ENCODE measurements at places on chromosomes 13 and 19.

- no peak for DNase-seq
Observed at GRCh38 chr13:98719527-98720250, 32.8 kb downstream of the SLC15A1 start.

DNA sequence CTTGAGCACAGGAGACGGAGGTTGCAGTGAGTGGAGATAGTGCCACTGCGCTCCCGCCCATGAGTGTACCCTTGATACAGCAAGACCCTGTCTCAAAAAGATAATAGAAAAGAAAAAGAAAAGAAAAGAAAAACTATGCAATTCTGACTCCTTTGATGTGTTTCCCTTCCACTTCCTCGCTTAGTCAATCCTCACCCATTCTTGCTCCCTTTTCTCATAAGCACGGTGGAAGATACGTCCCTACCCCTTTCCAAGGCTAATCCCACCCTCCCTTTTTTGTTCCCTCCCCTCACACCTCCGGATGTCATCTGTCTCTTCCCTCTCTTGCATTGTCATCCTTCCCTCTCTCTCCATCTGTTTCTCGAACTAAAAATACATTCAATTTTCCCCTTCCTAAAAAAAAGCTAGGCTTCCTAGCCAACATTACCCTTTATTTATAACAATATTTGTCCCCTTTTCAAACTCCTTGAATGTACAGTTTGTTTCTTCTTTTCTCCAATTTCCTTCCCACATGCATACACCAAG, 40.5 kb upstream of the ITM2B start:
- DNase-seq = no peak

DNA sequence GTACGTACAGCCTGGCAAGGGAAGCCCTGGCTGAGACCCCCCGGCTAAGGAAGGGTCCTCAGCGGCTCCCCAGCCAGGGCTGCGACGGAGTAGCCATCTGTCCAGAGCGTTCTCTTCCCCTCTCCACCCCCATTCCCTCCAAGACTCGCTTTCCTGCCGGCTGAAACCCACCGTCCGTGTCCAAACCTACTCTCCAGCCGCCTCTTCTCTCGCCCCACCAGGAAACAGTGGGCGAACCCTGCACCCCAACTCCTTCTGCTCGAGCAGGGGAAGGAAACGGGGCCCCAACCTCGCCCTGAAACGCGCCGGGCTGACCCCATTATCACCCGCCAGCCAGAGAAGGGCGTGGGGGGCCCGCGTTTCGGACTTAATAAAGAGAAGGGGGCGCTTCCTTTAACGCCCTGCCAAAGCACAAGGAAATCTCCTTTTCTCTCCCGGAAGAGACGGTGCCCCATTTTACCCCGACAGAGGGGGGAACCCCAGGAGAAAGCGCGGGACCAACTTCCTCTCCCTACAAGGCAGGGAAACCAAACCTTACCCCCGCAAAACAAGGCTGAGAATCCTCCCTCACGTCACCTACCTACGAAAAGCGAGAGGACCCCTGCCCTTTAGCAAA, 2.5 kb downstream of the ZC3H4 start:
- DNase-seq = peak; percentile 58

GRCh38 chr19:23273022-23273589, 22.9 kb upstream of the ZNF724 start:
- DNase-seq = no peak

GRCh38 chr13:75870397-75870903, 234.3 kb downstream of the LMO7 start:
- DNase-seq = peak; percentile 51

GRCh38 chr13:77896977-77897376, 21.7 kb downstream of the EDNRB start:
- no peak for DNase-seq

DNA sequence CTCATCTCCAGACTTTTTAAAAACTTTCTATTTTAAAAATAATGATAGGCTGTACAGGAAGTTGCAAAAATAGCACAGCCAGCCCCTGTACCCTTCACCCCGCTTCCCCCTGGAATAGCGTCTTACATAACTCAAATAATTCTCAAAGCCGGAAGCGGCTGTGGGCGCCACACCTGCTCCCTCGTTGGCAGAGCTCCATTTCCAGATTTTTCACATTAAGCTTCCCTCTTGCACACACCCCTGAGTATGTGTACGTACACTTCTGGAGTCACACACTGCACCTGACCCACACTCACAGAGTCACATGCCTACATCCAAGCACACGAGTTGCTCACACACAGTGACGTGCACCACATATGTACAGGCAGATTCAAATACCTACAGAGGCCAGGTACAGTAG, 24.9 kb upstream of the DPP9 start:
- DNase-seq = no peak

GRCh38 chr19:13557756-13558398, 51.6 kb upstream of the CACNA1A start:
- no peak for DNase-seq

DNA sequence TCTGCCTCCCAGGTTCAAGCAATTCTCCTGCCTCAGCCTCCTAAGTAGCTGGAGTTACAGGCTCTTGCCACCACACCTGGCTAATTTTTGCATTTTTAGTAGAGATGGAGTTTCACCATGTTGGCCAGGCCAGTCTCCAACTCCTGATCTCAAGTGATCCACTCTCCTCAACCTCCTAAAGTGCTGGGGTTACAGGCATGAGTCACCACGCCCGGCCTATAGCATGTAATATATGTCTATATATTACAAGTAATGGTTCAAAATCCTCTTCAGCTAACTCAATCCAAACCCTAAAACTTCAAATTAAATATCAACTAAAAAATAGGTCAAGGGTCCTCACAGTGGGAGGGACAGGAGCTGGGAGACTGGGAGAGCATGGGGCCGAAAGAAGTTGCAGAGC, 28.0 kb downstream of the FPR3 start:
- DNase-seq = no peak

DNA sequence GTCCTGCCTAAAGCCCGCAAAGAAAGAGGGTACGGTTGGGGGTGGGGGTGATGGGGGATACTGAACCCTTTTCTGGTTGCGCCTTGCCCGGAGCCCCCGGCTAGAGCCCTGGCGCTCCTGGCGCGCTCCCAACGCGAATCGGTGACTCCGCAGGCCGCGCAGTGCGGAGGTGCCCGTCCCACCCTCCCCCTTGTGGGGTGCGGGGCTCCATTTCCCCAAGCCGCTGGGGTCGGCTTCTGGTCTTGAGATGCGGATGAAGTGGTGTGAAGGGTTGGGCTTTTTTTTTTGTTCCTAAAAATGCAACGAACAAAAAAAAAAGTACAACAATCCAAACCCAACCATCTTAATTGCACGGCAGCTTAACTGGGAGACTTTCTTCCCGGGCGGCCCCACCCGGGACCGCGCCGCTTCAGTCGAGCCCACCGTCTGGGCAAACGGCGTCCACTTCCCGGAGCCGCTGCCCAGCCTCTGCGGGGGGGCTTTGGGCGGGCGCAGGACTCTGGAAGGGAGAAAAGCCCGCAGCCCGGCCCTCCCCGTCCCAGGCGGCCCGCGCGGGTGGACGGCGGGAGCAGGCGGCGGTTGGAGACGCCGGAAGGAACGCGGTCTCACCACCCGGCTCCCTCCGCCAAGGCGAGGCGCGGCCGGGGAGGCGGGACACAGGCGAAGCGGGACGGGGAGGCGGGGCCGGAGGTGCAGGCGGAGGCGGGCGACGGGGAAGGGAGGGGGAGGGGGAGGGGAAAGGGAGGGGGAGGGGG, 504 bp upstream of the TRIM13 start:
- peak; percentile 86 for DNase-seq

DNA sequence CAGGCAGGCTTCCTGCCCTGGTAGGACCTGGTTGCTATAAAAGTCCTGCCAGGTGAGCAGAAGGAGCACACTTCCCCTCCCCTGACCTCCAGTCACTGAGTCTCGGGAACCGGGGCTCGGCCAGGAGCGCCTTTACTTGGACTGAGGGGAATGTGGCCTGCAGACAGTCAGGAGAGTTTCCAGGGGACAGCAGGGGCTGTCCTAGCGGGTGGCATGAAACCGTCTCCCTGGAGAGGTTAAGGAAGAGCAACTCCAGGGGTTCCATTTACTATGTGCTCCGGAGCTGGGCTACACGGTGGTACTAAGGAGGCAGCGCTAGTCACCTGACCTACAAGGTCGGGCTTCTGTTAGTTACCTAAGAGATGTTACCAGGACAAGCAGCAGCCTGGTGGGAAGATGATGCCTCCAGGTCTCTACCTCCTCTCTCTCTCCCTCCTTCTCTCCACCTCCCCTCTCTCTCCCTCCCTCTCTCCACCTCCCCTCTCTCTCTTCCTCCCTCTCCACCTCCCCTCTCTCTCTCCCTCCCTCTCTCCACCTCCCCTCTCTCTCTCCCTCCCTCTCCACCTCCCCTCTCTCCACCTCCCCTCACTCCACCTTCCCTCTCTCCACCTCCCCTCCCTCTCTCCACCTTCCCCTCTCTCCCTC, 4.1 kb upstream of the CNOT3 start:
- no peak for DNase-seq

DNA sequence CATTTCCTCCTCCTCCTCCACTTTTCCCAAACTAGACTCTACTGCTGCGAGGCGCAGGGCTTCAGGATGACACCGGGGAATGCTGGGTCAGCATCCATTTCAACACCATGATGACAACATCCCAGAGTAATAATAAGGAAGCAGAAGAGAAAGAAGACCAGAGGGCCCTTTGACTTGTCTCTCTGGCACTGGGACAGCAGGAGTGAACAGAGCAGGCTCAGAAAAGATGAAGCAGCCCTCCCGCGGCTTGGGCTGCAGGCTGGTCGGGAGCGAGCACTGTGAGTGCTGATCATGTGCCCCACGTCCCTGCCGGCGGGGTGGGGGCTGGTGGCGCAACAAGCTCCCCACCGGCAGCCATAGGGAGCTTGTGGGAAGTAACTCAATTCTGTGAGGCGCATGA, 30.5 kb downstream of the RANBP3 start:
- DNase-seq = no peak
